ENCODE measurements at places on chromosomes 7 and 10.

- DNase-seq = no peak
Measured at GRCh38 chr7:138784692-138785091, 13.1 kb upstream of the TMEM213 start.

DNA sequence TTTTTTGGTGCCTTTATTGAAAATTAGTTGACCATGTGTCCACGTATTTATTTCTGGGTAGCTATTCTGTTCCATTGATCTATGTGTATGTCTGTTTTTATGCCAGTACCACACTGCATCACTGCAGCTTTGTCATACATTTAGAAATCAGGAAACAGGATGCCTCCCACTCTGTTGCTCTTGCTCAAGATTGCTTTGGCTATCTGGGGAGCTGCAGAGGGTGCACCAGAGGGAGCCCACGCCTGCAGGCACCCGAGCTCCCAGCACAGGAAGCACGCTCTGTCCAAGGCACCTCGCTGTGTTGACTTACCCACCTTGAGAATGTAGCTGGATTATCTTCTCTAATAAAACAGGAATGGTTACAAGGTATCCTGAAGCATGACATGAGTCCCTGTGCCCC is 301.7 kb downstream of the TCERG1L start:
- DNase-seq = no peak

GRCh38 chr10:70115948-70116682 is 16.5 kb downstream of the AIFM2 start:
- DNase-seq = peak; percentile 61

- no peak for DNase-seq
Measured at GRCh38 chr7:3866277-3866676, 565.2 kb downstream of the SDK1 start.

DNA sequence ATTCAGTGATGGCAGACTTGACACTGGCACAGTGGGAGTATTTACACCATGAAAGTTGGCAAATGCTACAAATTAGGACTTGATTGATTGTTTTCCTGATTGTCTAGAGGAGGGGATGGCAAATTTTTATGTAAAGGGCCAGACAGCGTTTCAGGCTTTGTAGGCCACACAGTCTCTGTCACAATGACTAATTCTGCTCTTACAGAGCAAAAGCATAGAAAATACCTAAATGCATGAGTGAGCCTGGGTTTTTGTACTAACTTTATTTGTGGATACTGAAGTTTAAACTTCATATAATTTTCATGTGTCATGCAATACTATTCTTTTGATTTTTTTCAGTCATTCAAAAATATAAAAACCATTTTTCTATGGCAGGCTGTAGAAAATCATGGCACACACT is 9.0 kb upstream of the ARMS2 start:
- no peak for DNase-seq

GRCh38 chr10:35641676-35642034 is 441 bp downstream of the FZD8 start:
- no peak for DNase-seq

GRCh38 chr10:28761084-28761846 is 83.9 kb downstream of the BAMBI start:
- no peak for DNase-seq

DNA sequence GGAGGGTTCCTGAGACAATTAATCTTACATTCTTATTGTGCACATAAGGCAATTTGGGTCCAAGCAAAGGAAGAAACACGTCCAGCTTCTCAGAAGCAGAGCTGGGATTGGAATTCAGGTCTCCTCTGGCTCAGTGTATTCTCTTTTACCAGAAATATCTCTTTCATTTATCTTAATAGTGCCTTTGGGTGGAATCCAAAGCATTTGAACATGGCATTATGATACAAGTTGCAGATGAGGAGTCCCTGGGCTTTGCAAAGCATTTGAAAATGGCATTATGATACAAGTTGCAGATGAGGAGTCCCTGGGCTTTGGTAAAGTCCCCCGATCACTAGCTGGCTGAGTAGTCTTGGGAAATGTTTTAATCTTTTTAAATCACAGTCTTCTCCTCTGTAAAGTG is 30.0 kb upstream of the PTN start:
- DNase-seq = no peak

DNA sequence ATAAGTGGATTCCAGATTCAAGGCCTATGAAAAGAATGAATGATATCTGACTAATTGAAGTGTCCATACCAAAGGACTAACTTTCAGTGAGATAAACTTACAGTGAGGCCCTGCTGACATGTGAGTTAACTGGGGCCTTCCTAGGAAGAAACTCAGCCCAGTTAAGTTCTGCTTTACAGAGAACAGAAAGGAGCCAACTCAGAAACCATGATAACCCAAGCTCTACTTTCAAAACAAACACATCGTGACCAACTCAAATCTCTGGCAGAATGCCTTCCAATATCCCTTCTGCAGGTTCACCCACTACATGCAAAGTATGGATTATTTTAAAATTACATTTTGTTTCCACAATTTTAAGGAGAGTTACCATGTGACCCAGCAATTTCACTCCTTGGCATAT is 75.8 kb upstream of the MRLN start:
- DNase-seq = no peak

DNA sequence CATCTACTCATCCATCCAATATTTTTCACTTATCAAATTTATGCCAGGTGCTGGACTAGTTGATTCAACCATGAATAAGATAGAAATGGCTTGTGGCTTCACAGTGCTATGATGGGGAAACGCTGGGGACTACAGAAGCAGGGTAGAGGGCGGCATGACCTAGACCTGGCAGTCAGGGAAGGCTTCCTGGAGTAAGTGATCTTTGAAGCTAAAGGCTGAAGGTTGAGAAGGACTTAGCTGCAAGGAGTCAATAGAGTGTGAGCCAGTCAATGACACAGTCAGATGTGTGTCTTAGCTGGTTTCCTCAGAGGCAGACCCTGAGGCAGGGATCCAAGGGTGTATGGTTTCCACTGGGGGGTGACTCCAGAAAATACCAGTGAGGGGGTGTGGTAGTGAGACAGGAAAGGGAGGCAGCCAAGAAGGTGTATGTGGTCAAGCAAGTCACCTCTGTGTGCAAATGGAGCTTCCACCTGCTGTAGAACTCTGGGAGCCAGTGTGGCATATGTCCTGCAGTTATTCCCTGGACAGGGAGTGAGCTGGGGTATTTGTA is 10.3 kb downstream of the PRF1 start:
- DNase-seq = no peak

Measured in activated gamma-delta T cell treated with Interleukin-2 at 50 U/mL for 16 hours (primary cell).